CD4-positive, alpha-beta T cell treated with Interleukin-17A for 1 hour (primary cell): ENCODE measurements at places on chromosomes 6 and 20.

- no peak for DNase-seq
These were observed 5.6 kb downstream of the CYP24A1 start for GRCh38 chr20:54167909-54168872.

DNA sequence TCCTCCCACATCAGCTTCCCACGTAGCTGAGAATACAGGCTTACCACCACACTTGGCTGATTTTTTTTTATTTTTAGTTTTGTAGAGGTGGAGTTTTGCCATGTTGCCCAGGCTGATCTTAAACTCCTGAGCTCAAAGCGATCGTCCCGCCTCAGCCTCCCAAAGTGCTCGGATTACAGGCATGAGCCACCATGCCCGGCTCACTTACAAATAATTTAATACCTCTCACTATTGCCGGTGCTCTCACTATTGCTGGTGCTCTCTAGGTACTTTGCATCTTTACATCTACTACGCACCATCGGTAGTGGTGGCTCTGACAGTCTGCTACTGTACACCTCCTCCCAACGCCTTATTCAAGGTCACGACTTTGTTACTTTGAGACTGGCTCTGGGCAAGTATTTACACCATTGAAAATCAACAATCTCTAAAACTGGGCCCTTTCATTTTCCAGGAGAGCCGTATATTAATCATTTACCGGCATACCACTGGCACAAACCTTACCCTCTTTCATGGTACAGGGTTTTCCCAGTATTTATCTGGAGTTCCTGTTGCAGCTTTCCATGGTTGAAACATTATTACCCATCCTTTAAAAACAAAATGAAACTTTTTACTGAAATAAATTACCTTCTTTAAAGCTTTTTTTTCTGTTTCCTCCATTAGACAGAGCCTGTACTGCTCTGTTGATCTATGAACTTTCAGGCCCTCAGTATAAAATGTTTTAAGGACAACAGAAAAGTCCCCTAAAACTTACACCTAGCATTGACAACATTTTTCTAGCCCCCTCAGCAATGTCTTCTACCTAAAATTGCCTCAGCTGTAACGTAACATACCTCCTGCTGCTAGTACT is 259.6 kb upstream of the PLCB4 start:
- DNase-seq = no peak

DNA sequence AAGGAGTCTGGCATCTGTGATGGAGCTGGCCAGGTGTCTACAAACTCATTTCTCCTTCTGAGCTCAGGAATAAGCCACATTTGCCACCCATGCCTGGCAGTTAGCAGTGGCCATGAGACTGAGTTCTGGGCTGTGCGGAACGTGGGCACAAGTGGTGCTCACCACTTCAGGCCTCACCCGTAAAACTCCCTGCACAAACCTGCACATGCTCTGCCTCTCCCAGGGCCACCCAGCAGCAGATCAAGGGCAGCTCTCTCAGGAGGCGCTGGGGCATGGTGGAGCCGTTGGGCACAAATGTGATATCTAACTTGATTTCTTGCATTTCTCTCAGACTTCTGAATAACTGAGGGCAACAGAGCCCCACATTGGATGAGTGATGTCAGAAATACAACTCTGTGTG is 269.5 kb downstream of the HIVEP2 start:
- no peak for DNase-seq

DNA sequence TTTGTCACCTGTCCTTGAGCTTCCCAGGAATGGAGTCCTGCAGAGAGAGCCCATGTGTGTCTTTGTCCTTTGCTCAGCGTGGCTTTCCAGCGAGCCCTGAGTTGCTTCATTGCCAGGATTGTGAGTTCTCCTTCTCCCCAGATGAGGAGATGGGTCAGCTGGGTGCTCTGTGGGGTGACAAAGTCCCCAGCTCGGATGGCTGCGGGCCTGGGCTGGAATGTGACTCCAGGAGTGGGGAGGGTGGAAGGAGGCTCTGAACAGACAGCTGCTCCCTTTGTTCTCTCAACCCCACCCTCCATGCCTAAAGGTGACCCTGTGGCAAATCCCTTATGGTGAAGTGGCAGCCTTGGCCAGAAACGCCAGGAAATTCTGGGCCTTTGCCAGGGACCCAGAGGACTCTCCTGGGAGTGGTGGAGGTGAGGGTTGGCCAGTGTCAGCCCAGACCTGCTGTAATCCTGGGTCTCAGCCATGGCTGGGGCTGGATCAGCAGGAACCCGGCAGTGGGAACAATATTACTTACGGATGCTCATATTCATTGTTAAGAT is 44.4 kb upstream of the CST5 start:
- DNase-seq = no peak
